IPS DF 19.7 (cell line): ENCODE measurements at places on chromosomes 12 and 14.

GRCh38 chr12:80692114-80692513, 15.3 kb upstream of the MYF6 start:
- DNase-seq, result no peak

- no peak for DNase-seq
Measured at GRCh38 chr12:34402228-34402898, 380.1 kb downstream of the ALG10 start.

- no peak for DNase-seq
Measured at GRCh38 chr12:40012711-40013110, 93.2 kb downstream of the SLC2A13 start.

GRCh38 chr14:52059649-52060048, 9.2 kb downstream of the NID2 start:
- no peak for DNase-seq

- DNase-seq, result no peak
Measured at GRCh38 chr12:109016016-109016415, 4.9 kb downstream of the SVOP start.
